ENCODE measurements at places on chromosomes 7 and 10. TPM values are rescaled to one million over a fixed set of nuclear protein-coding genes. Genes with fewer than 3 reads are reported as not detected.

VIPR2 gene
- not detected for total RNA-seq

HHEX gene
- total RNA-seq = not detected

FEZF1 gene
- not detected for total RNA-seq

KRIT1 gene
- 42.4 TPM for total RNA-seq

PHTF2 gene
- 22.4 TPM for total RNA-seq

CPED1 gene
- 0.39 TPM for total RNA-seq

SORCS1 gene
- not detected for total RNA-seq

AKR1C8 gene
- total RNA-seq = not detected

INTS15 gene
- 17.4 TPM for total RNA-seq

WDR86 gene
- 13.7 TPM for total RNA-seq

CHCHD3 gene
- total RNA-seq = 47.4 TPM

ITPRID1 gene
- total RNA-seq = under 0.01 TPM

HOXA6 gene
- total RNA-seq = not detected

CFAP58 gene
- total RNA-seq = 0.39 TPM

AIFM2 gene
- total RNA-seq = 2.0 TPM

DYDC1 gene
- not detected for total RNA-seq

TSPAN15 gene
- 4.3 TPM for total RNA-seq

IL2RA gene
- 0.39 TPM for total RNA-seq

CRYGN gene
- total RNA-seq = not detected

KLF14 gene
- total RNA-seq = not detected

PPP1R3C gene
- total RNA-seq = 1.1 TPM

CTAGE8 gene
- total RNA-seq = not detected

GALNT11 gene
- 37.1 TPM for total RNA-seq

IPMK gene
- total RNA-seq = 6.7 TPM

HABP2 gene
- not detected for total RNA-seq

TMEM139 gene
- total RNA-seq = 1.7 TPM

PROSER2 gene
- 11.8 TPM for total RNA-seq

SLC13A4 gene
- not detected for total RNA-seq

GDF10 gene
- not detected for total RNA-seq

DEPP1 gene
- total RNA-seq = 1.2 TPM

CAMK1D gene
- 1.4 TPM for total RNA-seq

TUBAL3 gene
- total RNA-seq = not detected

RBP4 gene
- total RNA-seq = 0.79 TPM

GHRHR gene
- not detected for total RNA-seq
